Stimulated activated CD4-positive, alpha-beta T cell treated with anti-CD3 and anti-CD28 coated beads, Interleukin-1b, Interleukin-23, amount 100 ng/mL, for 24 hours (primary cell): ENCODE measurements at places on chromosomes 11 and 22.

GRCh38 chr11:61004761-61005181 lies 33.3 kb downstream of the CD6 start:
- DNase-seq: no peak

DNA sequence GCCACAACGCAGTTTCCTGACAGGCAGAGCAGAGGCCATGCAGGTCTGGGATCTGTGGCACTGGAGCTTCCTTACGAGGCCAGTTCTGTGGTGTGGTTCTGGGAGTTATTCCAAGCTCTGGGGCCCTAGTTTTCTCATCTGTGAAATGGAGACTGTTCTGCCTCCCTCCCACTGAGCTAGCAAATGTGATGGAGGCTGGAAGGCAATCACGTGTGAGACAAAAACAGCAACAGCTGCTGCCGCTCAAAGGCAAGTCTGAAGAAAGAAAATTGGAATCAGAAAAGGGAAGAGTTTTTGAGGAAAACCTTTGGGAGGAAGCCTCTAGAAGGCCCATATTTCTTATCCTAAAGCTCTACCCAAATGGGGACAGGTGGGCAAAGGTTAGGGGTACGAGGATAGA lies 8.3 kb upstream of the RIC3 start:
- no peak for DNase-seq

GRCh38 chr11:20131788-20132666 lies 28.2 kb downstream of the DBX1 start:
- no peak for DNase-seq

DNA sequence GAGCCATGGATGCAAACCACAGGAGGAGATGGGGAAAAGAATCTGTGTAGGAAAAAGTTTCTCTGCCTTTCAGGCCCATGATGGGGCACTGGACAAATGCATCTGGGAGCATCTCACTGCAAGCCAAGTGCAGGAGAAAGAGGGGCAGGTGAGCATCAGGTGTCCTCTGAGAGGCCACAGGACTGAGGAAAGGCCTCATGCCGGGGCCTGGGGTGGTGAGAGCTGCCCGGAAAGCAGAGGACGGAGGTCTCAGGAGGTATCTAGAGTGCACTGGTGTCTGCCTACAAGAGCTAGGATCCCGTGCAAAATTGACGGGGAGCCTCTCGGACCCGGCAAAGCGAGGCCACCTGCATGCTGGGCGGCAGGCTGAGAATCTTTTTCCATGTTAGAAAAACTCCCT lies 73.9 kb downstream of the CTTN start:
- DNase-seq: no peak

DNA sequence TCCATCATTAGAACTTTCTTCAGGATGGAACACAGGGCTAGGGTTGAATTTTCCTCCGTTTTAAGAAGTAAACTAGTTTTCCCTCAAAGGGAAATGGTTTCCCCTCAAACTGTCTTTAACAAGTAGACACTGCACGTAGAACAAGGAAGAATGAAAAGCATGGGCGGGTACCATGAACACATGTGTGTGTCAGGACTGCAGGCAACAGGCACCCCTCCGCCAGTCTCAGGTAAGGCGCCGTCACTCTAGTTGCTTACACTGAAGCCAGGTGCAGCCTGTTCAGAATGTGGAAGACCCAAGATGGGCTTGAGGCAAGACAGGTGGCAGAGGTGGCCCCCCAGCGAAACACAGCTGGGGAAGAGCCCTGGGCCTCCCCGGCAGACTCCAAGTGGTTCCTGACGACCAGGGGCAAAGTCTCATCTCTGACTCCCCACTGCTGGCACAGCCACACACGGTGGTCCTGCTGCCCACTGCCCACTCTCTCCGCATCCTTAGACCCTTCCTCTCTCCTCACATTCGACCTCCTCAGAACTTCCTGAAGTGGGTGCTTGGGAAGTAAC lies 25.4 kb upstream of the MOB2 start:
- no peak for DNase-seq

- DNase-seq: no peak
These were observed 58.6 kb downstream of the LRRC4C start for GRCh38 chr11:41400819-41401382.

DNA sequence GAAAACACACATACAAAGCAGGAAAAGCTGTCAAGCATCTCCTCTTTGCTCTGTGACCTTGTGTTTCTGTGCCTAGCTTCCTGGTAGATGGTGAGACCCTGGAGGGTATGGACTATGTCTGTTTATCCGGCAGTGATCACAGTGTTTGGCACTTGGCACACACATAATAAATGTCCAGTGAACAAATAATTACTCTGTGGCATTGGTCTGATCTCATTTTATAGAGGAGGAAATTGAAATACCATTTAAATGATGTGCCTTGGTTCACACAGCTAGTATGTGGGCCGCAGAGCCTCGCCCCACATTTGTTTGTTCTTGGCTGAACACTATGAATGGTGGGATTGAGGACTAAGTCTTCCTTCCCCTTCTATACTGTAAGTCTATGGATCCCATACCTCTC lies 104.7 kb upstream of the SPON1 start:
- no peak for DNase-seq

GRCh38 chr11:129192150-129192549 lies at the start of gene ARHGAP32:
TSS of gene ARHGAP32 (minus strand) at chr11:129192325. CDS start at chr11:129192198, 127 bp downstream.
- no peak for DNase-seq
